GM20000 (cell line): ENCODE measurements at places on chromosomes 2 and 18.

DNA sequence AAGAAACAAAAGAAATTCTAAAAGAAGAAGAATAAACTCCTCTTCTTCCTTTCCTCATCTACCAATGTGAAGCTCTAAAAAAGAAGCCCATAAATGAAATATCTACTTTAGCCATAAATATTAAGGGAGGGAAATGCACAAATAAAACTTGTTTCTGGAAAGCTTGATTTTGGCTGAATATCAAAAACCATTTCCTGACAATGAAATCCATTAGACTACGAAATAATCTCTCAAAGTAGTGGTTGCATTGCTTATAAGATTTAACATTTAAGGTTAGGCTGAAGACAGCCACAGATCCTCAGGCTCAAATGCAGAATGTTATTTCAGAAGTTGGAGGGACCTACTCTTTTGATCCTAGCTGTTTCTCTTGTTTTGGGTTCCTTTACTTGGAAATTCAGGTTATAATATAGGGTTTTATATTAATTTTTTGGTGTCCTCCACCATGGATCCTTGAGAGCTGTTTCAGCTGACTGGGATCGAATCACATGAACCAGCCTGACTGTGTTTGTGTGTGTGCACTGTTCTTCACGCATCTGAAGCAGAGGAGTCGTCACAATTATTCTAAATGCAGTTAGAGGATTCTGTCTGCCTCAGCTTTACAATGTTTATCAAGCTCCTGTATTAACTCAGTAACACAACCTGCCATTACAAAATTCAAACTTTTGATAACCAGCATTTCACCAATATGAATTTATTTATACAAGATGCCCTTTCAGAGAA lies 474.8 kb downstream of the ARHGAP15 start:
- no peak for DNase-seq

- no peak for DNase-seq
These were observed 64.1 kb downstream of the ZCCHC2 start for GRCh38 chr18:62586781-62587487.

DNA sequence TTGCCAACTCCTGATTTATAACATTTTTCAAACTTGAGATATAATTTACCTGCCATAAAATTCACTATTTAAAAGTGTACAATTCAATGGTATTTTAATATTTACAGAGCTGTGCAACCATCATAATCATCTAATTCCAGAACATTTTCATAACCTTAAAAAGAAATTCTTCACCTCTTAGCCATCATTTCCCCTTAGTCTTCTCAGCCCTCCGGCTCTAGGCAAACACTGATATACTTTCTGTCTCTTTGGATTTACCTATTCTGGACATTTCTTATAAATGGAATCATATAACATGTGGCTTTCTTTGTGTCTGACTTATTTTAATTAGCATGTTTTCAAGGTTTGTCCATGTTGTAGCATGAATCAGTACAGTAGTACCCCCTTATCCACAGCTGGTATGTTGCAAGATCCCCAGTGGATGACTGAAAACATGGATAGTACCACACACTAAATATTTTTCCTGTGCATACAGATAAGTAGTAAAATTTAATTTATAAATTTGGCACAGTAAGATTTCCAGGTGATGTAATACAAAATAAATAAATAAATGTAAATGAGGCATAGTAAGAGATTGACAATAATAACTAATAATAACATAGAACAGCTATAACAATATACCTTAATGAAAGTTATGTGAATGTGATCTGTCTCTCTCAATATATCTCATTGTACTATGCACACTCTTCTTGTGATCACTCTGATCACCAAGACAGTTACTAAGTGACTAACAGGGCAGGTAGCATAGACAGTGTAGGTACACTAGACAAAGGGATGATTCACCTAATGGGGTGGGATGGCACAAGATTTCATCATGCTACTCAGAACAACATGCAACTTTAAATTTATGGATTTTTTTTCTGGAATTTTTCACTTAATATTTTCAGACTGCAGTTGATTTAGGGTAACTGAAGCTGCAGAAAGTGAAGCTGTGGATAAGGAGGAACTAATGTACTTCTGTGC lies 73.1 kb downstream of the RAB3GAP1 start:
- DNase-seq, result no peak

DNA sequence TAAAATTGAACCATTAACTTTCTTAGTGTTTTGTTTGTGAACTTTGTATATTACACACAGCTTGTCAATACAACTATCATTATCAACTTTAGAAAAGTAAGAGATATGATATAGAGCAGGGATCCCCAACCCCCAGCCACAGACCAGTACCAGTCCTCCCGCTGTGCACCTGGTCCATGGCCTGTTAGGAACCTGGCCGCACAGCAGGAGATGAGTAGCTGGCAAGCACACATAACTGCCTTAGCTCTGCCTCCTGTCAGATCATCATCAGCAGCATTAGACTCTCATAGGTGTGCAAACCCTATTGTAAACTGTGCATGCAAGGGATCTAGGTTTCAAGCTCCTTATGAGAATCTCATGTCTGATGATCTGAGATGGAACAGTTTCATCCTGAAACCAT lies 491.0 kb upstream of the NXPH2 start:
- no peak for DNase-seq
